ENCODE measurements at places on chromosomes 1 and 21. TPM values are rescaled to one million over a fixed set of nuclear protein-coding genes. Genes with fewer than 3 reads are reported as not detected.

GRCh38 chr1:9597361-9598315, 8.9 kb downstream of the TMEM201 start:
- no peak for DNase-seq

DNA sequence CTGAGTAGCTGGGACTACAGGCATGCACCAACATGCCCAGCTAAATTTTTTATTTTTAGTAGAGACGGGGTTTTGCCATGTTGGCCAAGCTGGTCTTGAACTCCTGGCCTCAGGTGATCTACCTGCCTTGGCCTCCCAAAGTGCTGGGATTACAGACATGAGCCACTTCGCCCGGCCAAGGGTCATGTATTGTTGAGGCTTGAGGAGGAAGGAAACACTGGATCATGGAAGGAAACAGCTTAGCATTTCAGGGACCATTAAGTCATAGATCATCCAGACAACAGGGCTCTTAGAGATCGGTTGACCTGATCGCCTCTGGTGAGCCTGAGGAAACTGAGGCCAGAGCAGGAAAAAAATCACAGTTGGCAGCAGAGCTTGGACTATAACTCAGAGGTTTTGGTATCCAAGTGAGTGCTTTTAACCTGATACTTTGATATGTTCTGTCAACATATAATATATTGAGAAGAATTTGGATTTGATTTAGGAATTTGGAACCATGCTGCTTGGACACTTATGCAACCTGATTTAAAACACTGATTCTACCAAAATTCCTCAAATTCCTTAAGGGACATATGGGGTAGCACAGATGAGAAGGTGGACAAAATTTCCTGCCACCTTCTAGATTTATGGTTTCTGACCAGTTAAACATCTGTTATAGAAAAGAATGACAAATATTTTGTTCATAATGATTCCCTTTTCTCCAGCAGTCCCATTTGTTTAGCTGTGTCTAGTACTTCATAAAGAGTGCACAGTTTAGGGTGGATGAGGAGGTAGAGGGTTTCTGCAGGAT, 13.1 kb upstream of the BMP8A start:
- DNase-seq = no peak

DNA sequence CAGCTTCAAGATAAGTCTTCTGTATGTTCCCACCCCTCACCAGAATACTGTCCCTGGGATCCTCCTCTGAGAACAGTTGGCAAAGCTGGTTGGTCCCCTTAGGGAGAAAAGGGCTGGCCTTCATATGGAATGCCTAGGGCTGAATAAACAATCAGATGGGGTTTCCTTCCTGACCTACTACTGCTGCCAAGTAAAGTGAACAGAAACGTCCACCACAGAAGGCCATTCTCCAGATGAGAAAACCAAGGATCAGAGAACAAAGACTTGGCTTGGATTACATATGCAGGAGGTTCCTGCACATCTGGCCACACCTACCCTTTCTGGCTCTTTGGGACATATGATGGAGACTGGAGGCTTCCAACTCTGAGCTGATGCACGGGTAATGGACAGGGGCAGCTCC, 194.5 kb downstream of the HIVEP3 start:
- DNase-seq = no peak

Gene EXTL1
- total RNA-seq = 39.9 TPM

Gene TRIM62
- 10.8 TPM for total RNA-seq

Gene AQP10
- total RNA-seq = not detected
